ENCODE measurements at places on chromosomes 13 and 19. TPM values are rescaled to one million over a fixed set of nuclear protein-coding genes. Genes with fewer than 3 reads are reported as not detected.
A peak's percentile ranks its signal among the peaks of the same experiment; 100 is the strongest.

DNA sequence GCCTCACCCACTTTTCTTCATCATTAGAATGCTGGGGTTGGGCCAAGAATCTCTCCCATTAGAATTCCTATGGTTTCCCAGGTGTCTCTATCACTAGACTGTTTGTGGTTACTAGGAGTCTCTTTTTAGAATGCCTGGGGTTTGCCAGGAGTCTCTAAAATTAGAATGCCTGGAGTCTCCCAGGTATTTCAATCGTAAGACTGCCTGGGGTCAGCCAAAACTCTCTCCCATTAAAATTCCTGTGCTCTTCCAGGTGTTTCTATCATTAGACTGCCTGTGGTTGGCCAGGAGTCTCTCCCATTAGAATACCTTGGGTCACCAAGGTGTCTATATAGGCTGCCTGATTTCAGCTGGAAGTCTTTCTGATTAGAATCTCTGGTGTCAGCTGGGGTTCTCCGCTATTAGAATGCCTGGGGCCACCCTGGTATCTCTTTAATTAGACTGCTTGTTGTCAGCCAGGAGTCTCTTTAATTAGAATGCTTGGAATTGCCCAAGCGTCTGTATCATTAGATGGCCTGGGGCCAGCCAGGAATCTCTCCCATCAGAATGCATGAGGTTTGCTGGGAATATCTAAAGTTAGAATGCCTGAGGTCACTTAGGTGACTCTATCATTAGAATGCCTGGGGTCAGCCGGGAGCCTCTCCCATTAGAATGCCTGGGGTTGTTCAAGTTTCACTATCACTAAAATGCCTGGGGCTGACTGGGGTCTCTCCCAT, 1479.2 kb downstream of the UQCRFS1 start:
- no peak for DNase-seq

- no peak for DNase-seq
Observed at GRCh38 chr13:97142452-97142851, 79.7 kb upstream of the MBNL2 start.

DNA sequence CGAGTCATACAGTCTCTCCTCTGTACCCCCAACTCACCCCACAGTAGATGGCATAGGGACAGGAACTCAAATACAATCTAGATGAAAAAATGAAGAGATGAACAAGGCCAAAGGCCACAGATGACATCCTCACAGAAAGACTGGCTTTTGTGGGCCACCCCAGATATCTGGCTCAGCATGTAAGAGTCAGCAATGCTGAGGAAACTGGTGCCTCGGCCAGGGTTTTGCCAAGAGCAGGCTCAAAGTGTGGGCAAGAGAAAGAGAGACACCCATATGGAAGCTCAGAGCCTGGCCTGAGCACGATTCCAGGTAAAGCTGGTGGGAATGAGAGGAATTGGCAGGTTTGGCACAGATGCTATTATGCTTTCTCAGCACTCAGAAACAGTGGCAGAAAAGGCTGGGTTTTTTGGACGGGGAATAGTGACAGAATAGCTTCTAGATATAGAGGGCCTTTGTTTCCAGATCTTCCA, 460.6 kb downstream of the FOXO1 start:
- DNase-seq = no peak

DNA sequence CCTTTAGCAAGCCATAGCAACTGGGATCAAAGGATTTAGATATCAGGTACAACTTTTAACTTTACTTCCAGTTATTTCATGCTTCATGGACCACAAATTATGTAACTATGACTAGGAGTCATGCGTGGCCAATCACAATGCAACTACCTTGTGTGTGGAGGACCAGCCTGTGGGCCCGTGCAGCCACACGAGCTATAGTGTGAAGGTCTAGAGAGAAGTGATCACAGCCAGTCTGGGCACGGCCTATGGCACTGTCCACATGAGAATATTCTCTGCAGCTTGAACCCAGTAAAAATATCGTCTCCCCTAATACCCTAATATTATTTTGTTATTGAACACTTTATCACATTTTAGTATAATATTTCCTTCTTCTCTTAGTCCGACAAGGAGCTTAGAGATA, 464.9 kb upstream of the MIR17HG start:
- peak; percentile 38 for DNase-seq

- no peak for DNase-seq
Observed at GRCh38 chr13:105220881-105221280, 1314.6 kb downstream of the EFNB2 start.

DAND5 gene
- not detected for polyA plus RNA-seq

CD177 gene
- 4.5 TPM for polyA plus RNA-seq

CPB2 gene
- polyA plus RNA-seq = not detected

PIN1 gene
- polyA plus RNA-seq = 86.1 TPM

RAX2 gene
- polyA plus RNA-seq = not detected

Measured in spleen (tissue), 13 donors.